ENCODE measurements at places on chromosomes 7 and 10.

GRCh38 chr10:11876805-11877590 lies 53.8 kb downstream of the PROSER2 start:
- DNase-seq, result no peak

DNA sequence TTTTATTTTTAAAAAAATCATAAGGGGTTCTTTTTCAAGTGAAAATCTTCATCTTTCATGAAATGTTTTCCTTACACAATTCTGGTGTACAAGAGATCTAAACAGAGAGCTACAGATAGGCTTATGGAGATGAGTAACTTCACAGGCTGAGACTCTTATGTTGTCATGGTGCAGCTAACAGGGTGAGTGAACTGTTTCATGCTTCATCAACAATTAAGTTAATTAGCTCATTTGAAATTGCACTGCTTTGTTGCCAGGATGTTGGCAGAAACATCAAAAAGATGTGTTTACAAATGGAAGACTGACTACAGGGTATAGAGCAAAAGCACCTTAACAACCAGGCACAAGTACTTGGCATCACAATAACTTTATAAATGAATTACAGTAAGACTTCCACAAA lies 230.8 kb downstream of the FOXP2 start:
- no peak for DNase-seq

DNA sequence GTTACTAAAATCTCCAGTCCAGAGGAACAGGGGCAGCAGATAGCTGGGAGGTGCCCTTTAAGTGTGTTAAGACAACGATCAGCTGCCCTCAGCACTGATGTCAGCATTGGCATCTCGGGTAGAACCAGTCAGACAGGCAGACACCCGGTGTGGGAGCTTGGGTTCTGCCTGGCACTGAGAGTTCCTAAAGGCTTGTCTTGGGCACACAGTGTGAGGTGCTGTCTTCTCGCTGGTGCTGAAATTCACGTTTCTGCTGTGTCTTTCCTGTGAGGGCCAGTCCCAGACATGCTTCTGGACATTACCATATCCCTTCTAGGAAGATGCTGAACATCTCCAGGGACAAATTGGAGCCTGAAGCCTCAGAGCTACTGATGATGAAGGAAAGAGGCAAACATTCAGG lies 156.2 kb downstream of the DNAJB6 start:
- no peak for DNase-seq

DNA sequence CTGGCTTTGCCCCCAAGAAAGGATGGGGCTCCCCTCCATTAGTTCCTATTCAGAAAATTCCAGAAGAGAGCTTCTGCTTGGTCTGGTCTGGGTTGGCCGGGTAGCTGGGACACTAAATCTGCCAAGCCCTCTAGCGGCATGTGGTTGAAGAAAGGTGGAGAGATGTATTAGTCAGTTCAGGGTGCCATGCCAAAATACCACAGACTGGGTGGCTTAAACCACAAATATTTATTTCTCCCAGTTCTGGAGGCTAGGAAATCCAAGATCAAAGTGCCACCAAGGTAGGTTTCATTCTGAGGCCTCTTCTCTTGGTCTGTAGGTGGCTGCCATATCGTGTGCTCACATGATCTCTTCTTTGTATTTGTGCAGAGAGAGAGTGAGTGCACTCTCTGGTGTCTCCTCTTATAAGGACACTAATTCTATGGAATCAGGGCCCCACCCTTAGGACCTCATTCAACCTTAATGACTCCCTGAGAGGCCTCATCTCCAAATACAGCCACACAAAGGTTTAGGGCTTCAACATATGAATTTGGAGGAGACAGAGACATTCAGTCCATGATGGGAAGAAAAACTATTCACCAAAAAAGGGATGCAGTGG lies 38.7 kb upstream of the MTPAP start:
- peak; percentile 37 for DNase-seq

DNA sequence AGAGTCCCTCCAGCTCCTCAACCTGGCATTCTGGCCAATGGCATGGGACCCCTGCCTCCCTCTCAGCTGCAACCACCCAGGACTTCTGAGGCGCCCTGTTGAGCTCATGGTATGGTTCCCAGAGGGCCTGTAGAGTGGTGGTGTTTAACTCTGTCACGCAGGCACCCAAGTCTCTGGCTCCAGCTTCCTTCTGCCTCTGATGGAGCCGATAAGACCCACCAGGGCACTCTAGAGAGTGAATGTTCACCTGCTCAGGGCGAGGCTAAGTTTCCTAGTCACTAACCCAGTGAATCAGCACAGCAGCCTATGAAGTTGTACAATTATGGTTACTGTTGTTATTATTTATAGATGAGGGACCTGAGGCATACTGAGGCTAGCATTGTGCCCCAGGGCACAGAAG lies 120.4 kb downstream of the ZMIZ1 start:
- no peak for DNase-seq

- no peak for DNase-seq
Observed at GRCh38 chr10:79488336-79488735, 24.0 kb upstream of the EIF5AL1 start.

DNA sequence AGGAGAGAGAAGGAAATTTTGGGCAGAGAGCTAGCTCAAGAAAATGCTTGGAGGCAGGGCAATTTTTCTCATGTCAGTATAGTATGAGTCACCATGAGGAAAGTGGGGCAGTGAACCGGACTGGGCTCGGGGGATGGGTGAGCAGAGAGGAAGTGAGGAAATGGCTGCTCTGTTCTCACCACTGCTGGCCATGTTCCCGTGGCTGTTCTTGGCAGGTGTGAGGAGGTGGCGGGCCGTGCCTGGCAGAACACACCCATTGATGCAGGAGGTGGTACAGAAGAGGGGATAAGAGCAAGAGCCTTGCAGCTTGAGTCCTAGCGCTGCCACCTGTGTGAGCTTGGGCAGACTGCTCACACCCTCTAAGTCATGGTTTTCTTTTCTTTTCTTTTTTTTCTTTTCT lies 304.4 kb upstream of the LYZL1 start:
- DNase-seq, result peak; percentile 82

DNA sequence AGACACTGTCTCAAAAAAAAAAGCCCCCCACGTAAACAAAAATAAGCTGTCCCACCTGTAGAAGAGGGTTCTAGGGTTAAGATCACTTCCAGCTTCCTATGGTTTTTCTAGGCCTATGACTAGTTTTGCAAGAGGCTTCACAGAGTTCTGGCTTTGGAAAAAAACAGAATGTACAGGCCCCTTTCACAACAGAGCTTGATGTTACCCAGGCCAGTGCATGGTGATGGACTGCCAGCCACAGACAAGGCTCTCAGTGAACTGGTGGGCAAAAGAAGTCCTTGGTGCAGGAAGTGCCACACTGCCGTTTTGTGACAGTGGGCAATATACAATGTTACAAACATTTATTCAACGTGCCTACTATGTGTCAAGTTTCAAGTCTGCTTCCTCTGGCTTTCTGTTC lies 18.3 kb upstream of the EFCAB10 start:
- DNase-seq, result no peak

DNA sequence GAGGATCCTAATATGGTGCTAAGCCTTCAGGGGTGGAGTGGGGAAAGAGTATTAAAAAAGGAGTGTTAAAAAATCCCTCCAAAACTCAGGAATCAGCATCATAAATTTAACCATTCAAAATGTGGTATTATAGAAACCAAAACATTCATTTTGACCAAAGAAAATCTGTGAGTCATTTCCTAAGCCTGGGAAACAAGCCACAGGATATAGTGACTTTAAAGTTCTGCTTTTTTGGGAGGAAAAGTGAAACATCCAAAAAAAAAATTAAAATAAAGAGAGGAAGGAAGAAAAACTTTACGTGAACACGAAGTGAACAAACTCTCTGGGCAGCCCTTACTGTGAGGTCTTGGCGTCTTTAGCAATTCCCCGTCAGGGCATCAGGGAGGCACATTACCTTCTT lies 74.0 kb upstream of the GSDME start:
- DNase-seq, result no peak

DNA sequence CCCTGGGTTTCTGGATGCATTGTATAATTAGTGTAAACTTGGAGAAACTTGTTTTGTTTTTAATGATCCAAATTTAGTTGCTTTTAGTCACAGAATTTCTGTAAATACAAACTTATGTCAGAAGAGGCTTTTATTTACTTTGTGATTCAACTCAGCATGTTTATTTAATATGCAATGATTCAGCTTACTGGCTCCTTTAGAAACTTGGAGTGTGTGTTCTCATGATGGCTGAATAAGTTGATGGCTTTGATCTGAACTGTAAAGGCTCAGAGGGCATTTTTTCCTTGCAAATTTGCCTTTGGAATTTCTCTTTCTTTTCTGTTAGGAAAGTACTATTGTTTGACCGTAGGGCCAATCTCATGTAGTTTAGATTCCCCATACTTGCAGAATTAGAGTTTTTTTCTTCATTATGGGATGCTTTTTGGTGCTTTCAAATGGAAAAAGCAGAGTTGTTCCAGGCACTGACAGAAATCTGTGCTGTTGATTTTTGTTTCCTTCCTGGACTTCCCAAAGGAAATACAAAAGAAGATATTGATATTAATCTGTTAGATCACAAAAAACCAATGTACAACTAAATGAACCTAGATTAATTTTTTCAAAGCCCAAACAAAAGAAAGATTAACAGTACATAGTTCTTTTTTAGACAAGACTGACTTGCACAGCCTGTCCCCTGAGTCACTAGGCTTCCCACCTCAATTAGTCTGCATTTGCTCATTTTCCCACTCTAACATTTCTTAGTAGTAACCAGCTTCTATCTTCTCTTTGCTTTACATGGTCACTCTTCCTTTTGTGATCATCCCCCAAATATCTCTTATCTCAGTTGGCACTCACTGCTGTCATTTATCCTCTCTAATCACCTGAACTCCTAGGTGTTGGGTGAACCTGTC lies 96.8 kb upstream of the AGR3 start:
- no peak for DNase-seq

GRCh38 chr7:47241112-47242065 lies 340.5 kb downstream of the TNS3 start:
- no peak for DNase-seq

GRCh38 chr10:96287392-96288105 lies 16.2 kb upstream of the BLNK start:
- peak; percentile 80 for DNase-seq

DNA sequence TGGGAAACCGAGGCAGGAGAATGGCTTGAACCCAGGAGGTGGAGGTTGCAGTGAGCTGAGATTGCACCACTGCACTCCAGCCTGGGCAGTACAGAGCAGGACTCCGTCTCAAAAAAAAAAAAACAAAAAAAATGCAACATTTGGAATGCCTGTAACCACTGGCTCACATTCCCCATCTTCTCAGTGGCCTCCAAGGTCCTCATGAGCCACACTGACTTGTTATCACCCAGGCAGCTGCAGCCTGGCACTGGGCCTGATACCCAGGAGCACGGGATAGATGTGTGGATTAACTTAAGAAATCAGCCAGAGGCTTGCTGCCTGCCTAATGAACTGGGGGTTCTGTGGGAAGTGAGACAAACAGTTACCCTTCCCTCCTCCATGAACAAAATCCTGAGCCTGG lies 23.0 kb downstream of the JCAD start:
- no peak for DNase-seq

DNA sequence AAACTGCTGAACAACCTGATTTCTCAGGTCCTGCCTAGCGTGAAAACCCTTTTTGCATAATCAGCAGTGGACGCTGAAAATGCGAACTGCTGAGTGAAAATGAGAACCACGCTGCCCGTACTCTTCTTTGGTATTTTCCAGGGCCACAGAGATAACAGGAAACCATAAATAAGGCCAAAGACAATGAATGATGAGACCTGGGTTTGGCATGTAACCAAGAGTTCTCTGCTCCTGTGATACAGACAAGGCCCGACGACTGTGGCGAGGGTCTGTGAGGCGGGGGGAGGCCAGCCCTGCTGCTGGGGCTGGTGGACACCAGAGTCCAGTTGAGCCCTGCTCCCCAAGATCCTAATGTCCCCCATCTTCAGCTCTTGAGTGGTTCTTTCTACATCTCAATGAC lies 236.0 kb downstream of the WDR11 start:
- DNase-seq, result peak; percentile 3

DNA sequence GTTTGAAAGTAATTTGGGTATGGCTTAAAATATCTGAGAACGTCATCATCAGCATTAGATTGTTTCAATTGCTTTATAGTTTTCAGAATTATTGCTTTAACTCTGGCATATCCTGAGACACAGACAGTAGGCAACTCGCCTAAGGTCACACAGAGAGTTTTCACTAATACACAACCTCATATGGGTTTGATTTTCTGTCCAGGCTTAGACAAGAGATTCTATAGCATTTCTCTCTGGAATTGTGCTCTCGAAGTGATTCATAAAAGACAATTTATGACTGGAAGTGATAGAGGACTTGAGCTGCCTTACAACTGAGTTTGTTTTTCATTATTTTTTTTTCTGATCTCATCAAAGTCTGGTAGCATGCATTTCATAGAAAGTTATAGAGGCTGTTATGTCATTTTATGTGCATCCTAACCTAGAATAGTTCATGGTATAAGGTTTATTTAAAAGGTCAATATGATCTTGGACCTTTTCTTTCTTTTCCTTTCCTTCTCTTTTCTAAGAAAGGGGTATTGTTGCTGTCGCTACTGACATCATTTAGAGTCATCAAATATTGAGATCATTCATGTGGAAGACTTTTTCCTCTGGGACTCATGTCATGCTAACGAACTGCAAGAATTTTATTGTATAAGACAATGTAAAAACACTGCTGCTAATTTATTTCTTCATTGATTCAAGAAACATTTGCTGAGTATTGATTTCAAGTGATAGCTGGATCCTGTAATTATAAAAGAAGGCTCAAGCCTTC lies 278.2 kb downstream of the PLXDC2 start:
- DNase-seq, result no peak

- no peak for DNase-seq
Observed at GRCh38 chr7:47803025-47803424, 145.2 kb downstream of the PKD1L1 start.

DNA sequence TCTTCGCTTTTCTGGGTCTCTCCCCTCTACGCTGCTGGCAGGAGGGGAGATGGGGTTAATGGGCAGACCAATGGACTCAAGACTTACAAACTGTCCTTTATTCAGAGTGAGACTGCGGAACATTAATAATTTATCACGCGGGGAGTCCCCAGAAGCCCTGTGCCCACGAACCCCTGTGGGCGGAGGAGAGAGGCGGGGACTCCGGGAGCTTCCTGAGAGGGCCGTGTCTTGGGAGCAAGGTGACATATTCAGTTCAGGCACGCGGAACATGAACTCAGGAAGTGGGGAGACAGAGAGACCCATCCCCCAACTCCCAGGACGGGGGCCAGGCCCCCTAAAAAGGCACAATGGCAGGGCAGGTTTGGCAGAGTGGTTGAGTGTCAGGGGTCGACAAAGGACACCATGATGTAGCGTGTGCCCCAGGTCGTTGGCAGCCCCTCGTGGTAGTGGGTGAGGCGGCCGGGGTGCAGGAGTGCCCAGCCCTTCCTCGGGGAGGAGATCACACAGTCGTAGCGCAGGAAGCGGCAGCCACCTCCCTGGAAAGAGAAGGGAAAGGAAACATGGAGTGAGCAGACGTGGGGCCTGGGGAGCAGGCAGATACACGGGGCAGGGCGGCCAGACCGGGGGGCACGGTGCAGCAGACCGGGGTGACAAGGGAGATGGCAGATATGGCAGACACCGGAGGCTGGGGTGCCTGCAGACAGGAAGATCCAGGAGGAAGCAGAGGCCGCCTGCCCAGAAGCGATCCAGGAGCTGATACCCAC lies 5.2 kb upstream of the MOGAT3 start:
- no peak for DNase-seq
